ENCODE measurements at places on chromosomes 3 and 15.

- no peak for DNase-seq
Observed at GRCh38 chr15:57172925-57173324, 203.4 kb upstream of the CGNL1 start.

GRCh38 chr3:104763007-104763406, 603.7 kb upstream of the ALCAM start:
- no peak for DNase-seq

DNA sequence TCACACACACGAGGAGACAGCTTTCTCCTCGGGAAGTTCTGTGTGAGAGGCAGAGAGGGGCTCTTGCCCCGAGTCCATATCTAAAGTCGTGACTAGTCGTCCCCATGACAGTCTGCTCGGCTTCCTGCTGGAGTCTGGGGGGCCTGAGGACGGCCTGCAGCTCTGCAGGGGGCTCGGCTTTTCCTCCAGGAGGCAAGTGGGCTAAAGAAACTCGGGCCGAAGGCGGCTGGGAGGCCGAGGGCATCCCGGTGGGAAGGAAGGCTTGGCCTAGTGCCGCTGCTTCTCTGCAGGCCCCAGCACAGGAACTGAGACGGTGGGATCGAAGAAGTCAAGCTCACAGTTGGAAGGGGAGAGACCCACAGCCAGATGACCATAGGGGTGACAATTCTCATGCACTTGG, 25.4 kb upstream of the PIGZ start:
- no peak for DNase-seq

GRCh38 chr3:53039376-53039752, 6.5 kb downstream of the SFMBT1 start:
- no peak for DNase-seq

- DNase-seq: no peak
Observed at GRCh38 chr3:151166161-151166560, 36.9 kb downstream of the GPR171 start.

DNA sequence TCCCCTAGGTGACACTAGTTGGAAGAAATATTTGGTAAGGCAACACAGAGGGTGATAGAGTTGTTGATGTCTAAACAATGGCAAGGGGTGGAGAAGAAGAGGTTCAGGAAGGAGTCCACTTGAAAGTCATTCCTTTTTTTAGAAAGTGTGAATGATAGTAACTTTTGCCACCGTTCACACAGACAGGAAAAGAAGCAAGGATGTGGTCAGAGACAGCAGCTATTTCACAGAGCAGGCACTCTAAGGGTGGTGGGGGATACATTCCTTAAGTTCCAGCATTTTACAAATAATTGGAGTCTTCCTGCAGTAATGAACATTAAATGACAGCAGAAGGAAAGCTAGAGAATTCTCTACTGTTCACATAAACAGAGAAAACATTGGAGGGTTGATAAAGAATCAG, 75.4 kb upstream of the ZNF385D start:
- peak; percentile 52 for DNase-seq

DNA sequence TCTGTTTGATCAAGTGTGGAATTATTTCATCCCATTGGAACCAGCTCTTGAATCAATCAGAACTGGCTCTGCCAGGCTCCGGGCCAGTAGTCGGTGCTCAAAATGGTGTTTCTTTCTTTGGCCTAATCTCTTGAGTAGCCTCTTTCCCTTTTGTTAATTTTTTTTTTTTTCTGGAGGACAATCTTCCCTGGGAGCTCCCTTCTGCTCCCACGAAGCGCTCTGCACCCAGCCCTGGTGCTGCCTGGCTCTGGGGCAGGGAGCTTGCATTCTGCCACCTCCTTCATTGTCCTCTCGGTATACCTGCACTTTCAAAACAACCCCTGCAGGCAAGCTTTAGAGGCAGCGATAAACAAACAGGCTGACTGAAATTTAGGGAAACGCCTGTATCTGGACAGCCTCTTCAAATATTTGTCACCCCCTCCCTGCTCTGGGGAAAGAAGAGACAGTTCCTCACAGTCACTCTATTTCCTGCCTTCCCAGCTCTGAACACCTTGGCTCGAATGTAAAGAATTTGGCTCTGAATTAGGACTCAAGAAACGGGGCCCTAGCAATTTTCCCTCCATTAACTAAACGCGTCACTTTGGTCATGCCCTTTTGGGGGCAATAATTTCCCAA, 1.1 kb upstream of the THSD4 start:
- DNase-seq: no peak

DNA sequence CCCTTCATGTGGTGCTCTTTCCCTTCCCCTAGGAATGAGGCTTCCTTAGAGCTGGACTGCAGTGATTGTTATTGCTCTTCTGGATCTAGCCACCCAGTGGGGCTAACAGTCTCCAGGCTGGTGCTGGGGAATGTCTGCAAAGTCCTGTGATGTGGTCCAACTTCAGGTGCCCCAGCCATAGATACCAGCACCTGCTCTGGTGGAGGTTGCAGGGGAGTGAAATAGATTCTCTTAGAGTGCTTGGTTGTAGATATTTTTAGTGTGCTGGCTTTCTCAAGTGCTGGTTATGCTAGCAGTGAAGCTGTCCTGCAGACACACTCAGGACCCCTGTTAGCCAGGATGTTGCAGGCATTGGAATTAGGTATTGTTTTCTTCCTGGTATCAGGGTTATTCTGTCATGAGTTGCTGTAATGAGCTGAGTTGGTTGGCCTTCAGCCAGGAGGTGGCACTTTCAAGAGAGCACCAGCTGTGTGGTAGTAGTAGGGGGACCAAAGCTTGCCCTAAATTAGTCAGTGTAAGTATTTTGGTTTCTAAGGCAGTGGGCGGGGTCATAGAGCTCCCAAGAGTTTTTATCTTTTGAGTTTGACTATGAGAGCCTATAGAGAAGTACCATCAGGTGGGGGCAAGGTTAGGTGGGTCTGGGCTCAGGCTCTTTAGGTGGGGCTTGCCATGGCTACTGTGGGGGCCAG, 317.5 kb upstream of the SGO1 start:
- no peak for DNase-seq

GRCh38 chr15:88623061-88623460, 1.9 kb downstream of the AEN start:
- DNase-seq: peak; percentile 93

DNA sequence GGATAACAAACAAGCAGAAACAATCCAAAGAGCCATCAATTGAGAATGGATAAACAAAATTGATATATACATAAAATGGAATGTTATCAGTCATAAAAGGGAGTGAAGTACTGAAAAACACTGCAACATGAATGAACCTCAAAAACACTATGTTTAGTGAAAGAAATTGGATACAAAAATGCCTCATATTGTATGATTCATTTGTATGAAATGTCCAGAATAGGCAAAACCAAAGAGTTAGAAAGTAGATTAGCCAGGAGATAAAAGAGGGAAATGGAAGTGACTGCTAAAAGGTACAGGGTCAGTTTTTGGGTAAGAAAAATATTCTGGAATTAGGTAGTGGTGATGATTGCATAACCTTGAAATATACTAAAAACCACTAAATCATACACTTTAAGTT, 9.8 kb upstream of the SLC25A36 start:
- DNase-seq: no peak

GRCh38 chr15:93466380-93466779, 377.4 kb upstream of the RGMA start:
- no peak for DNase-seq

GRCh38 chr3:41502023-41502422, 302.7 kb downstream of the CTNNB1 start:
- no peak for DNase-seq

DNA sequence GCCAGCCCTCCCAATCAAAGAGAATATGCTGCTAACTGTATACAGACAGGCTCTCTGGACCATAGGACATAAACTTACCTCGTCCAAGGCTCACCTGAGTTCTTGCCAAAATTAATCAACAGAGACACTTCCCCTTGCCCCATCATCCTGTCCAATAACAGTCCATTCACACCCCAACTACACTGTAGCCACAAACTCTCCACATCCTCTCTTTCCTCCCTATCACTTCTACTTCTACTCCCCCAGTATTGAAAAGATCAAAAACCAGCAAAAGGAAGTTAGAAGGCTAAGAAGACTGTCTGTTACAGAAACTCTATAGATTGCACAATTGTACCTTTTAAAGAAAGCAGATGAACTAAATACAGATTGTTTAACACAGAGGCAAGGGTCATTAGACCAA, 133.5 kb upstream of the STT3B start:
- no peak for DNase-seq

DNA sequence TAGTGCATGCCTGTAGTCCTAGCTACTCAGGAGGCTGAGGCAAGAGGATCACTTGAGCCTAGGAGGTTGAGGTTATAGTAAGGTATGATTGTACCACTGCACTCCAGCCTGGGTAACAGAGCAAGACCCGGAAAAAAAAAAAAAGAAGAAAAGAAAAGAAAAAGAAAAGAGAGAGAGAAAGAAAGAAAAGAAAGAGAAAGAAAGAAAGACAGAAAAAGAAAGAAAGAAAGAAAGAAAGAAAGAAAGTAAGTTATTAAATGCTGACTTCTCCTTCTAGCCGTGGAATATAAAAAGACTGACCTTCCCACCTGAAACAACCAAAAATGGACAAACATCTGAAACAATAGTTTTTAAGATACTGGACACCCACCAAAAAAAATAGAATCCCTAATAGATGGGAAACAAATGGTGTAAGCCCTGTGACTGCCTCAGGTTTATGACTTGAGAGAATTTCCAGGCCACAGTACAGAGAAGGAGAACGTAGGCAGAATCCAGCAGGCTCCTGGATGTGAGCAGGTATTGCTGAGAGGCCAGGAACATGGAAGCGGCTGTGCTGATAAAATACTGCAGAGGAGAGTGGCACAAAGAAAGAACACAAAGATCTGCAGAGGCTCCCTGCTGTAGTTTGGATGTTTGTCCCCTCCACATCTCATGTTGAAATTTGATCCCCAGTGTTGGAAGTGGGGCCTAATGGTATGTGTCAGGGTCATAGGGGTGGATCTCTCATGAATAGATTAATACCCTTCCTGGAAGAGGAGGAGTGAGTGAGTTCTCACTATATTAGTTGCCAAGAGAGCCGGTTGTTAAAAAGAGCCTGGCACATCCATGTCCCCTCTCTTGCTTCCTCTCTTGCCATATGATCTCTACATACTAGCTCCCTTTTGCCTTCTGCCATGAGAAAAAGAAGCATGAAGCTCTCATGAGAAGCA, 41.8 kb upstream of the PRSS50 start:
- DNase-seq: no peak

GRCh38 chr15:61871926-61872522, 188.2 kb downstream of the VPS13C start:
- peak; percentile 21 for DNase-seq

DNA sequence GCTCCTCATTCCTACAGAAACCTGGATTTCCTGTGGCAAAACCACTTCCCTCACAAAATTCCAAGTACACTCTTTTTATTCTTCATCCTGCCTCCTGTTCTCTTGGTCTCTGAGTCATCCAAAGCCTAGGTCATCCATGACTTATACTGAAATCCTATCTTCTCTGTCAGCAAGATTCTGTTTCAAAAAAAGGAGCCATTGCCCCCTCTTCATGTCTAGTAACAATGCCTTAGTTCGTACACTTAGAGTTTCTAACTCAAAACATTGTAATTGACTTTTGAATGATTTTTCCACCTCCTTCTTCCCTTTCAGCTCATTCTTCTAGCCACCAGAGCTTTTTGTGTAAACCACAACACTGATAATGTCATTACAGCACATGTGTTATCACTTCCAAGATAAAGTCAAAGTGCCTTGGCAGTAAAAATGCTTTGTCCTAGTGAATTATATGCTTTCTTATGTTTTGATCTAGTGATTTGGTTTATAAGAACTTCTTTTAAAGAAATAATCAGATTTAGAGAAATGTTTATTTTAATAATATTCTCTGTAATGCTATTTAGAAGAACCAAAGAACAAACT, 256.5 kb upstream of the NECTIN3 start:
- peak; percentile 84 for DNase-seq

GRCh38 chr3:125145751-125146475, 66.6 kb downstream of the SLC12A8 start:
- DNase-seq: no peak

DNA sequence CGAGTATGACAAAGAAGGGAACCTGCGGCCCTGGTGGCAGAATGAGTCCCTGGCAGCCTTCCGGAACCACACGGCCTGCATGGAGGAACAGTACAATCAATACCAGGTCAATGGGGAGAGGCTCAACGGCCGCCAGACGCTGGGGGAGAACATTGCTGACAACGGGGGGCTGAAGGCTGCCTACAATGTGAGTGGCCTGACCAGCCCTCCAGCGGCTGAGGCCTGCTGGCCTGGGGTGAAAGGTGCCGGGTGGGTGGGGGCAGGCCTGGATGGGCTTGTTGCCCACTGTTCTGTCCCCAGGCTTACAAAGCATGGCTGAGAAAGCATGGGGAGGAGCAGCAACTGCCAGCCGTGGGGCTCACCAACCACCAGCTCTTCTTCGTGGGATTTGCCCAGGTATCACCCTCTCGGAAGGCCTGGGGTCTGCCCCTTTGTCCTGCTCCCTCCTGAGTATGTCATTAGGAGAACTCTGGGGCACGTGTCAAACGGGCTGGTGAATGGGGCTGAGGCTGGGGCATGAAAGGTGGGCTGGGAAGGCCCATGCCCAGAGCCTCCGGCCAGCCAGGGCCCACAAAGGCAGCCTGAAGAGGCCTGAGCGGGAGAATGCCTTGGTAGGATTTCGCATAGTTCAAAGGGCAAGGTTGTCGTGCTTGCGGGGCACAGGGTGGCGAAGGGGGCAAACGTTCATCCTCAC, 7.8 kb upstream of the PSMD2 start:
- DNase-seq: no peak

GRCh38 chr3:98737301-98737700, 25.8 kb upstream of the ST3GAL6 start:
- no peak for DNase-seq

GRCh38 chr15:101152914-101153313, 98.9 kb downstream of the CHSY1 start:
- no peak for DNase-seq

- DNase-seq: no peak
Observed at GRCh38 chr15:85097250-85097649, 115.6 kb downstream of the PDE8A start.

GRCh38 chr15:68199340-68199739, 5.8 kb downstream of the CALML4 start:
- DNase-seq: no peak

DNA sequence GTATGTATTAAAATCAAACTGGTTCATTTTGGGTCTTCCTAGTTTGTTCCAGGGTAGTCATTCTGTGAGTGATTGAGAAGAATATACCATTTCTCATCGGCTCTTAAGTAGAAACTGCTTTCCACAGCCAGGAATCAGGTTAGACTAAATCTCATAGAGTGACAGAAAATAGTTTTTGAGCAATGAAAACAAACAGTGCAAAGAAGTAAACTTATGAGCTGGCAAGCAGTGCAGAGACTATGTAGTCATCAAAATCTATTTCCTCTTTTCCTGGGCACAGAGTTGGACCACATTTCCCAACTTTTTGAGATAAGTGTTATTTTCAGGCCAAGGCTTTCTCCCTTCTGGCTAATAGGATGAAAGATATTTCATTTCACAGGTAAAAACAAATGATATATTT, 66.5 kb downstream of the UBE3A start:
- no peak for DNase-seq
